ENCODE measurements at places on chromosomes 11 and 22.

DNA sequence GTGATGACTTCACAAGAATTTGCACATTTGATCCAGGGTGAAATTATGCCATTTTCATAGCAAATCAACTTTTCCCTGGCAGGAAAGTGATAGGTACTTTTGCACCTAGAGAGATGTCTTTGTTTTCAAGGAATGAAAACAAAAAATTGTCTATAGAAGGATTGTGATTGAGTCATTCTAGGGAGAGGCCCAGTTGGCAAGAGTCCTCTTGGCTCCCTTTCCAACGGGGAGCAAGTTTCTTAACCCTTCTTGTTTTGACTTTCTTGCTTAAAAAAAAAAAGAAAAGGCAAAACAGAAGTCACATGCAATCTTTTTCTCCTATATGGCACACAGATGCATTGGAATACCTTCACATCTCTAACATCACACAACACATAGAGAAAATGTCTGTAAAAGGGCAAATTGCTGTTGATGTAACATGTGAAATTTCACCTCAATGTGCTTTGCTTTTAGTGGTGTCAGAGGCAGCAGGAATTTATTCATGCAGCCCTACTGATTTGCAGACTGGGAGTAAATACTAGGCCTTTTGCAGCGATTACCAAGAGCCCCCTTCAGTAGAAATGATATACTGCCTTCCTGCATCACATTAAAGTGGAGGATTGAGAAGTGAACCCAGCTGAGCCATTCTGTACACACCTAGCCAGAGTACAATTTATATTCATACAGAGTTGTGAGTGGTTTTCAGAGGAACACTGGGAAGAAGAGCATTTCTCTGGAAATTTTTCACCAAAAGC lies 290.7 kb upstream of the MPPED2 start:
- no peak for DNase-seq

GRCh38 chr11:86460461-86461385 lies 86.0 kb downstream of the CCDC81 start:
- DNase-seq: peak; percentile 16

DNA sequence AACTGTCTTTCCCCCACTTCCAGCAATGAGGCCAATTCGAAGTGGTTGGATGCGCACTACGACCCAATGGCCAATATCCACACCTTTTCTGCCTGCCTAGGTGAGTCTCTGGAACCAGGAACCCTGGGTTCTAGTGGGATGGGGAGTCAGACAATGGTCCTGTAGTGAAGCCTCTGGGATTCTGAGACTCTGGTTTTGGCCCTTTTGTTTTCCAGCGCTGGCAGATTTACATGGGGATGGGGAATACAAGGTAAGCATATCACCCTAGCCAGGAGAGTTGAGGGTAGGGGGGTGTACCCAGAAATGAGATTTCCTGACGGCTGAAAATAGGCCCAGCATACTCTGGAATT lies 530 bp downstream of the BBS1 start:
- DNase-seq: no peak

DNA sequence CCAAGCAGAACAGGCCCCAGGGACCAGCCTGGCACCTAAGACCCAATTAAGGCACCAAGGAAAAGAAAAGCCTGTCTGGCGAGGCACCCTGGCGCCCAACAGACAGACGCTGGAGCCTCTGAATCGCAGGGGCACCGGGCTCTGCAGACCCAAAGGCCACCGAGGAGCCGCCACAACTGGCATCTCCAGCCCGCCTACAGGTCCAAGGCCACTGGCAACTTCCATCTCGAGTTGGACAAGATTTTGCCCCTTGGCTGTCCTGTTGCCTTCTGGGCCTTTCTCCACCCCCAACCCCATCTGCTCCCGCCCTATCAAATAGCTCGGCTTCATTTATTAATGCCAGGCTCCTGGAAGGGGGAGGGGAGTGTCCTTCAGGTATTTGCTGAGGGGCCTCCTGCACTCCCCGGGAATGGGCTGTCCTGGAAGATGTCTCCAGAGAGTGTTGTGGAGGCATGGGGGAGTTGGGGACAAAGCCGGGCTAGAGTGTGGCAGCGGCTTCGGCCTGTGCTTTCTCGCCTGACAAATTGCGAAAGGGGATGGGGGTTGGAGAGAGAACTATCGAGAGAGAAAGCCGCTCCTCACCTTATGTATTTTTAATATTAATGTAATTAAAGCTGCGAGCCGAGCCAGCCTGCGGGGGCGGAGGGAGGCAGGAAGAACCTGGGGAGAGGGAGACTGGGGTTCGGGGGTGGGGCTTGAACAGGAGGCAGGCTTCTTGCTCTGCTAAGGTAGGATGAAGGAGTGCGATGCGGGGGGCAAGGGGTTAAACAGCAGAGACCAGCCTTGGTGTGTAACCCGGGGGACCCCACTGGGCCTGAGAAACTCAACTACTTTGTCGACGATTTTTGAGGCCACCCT lies 2.0 kb downstream of the DSCAML1 start:
- no peak for DNase-seq

- no peak for DNase-seq
Observed at GRCh38 chr22:31139066-31139465, 1.2 kb downstream of the PLA2G3 start.

DNA sequence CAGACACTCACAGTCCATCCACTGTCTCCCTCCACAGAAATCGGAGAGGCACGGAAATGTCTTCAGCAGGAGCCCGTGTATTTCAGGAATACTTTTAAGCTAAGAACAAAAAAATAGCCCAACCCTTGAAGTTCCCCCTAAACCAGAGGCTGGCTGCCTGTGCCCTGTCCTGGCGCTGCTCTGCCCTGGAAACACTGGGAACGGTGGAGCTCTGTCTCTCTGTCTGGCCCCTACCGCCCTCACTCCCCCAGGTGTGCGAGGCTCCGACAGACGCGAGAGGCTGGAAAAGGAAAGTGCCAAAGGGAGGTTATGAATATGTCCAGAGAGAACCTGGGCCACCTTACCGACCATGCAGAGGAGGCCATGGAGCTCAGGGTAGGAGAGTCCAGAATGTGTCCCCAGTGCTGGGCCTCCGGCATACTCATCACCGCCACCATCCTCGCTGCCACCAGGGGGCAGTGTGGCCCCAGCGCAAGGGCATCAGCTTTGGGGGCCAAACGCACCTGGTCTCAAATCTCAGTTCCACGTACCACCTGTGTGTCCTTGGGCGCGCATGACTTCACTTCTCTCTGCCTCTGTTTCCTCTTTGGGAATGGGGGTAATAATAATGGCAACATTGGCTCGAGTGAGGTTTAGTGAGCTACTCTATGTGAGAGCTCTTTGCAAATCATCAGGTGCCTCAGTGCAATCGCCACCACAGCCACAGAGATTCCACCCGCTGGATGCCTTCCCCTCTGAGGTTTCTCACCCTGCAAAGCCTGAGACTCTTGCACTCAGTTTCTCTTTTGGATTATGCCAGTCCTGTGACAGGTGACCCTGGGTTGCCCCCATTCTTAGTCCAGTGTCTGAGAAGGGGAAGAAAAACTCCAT lies 10.4 kb upstream of the SLCO2B1 start:
- peak; percentile 17 for DNase-seq

- DNase-seq: no peak
Observed at GRCh38 chr11:91810871-91811270, 413.7 kb upstream of the FAT3 start.

DNA sequence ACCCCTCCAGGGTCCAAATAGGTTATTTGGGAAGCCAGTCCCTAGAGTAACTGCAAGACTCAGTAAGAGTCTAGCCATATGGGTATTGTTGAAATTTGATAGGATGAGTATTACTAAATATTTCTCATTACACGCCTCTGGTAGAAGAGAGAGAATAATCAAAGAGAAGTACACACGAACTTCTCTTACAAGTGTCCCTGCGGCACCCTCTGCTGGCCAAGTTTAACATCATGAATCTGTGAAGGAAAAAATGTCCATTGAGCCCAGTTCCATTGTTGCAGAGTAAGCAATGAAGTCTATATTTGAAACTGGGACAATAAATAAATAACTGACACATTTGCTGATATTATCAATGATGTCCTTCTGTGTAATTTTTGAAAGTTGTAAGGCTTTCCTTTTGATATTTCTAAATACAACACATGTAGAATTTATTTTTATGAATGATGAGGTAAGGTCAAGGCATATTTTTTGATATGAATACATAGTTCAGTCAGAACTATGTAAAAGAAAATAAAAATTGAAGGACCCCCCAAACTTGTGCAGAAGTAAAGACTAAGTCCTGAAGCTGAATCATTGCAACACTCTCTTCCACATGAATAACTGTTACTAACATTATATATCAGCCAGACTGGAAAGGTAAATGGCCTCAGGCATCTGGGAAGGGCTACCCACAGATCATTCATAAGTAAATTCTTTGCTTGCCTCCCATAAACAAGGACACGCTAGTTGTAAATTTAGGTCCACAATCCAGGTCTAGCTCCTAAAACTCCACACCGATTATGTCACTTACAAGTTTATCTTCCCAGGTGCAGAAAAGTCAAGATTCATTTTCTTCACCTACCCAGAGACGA lies 10.0 kb downstream of the OR51L1 start:
- DNase-seq: peak; percentile 47

GRCh38 chr22:17281026-17281425 lies 61.8 kb upstream of the ADA2 start:
- DNase-seq: no peak

- no peak for DNase-seq
Observed at GRCh38 chr11:8779107-8779506, 96.5 kb downstream of the RPL27A start.

- DNase-seq: no peak
Observed at GRCh38 chr22:40721266-40721665, 42.0 kb downstream of the MCHR1 start.

DNA sequence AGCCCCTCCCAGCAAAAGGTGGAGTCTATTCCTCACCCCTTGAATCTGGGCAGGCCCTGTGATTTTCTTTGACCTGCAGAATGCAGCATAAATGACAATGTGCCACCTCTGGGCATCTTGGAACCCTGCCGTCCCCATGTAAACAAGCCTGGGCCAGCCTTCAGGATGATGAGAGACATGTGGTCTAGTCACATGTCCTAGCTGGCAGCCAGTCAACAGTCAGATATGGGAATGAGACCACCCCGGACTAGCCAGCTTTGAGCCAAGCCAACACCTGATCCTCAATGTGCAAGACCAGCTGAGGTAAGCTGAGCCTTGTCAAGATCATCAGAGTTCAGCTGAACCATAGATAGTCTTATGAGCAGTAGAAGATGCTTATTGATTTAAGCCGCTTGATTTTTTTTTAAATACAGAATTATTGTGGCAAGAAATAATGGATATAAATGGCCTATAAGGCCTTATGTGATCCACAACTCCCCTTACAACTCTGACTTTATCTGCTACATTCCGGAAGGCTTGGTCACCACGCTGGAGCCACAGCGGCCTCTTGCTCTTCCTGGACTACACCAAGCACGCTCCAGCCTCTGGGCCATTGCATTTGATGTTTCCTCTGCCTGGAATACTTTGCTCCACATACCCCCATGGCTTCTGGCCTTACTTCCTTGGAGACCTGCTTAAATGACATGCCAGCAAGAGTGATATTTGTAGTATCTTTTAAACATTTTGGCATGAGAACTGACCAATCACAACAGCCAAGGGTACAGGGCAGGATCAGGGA lies 225.9 kb upstream of the SESN3 start:
- DNase-seq: no peak

DNA sequence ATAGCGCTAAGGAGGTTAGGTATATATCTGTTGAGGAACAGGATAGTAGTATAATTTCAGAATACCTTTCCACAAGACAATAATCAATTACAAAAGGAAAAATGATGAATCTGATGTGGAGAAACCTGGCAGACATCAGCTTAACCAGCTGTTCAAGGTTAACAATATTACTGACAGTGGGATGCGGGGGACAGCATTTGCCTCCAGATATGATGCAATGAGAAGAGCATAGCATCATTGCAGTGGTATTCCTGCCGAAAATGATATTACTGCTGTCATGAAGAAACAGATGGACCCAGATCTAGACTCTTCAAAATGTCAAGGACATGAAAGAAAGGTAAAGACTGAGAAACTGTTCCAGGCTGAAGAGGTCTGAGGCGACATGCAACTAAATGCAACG lies 49.7 kb downstream of the RBFOX2 start:
- no peak for DNase-seq

GRCh38 chr11:12125609-12126149 lies 15.3 kb downstream of the MICAL2 start:
- no peak for DNase-seq

DNA sequence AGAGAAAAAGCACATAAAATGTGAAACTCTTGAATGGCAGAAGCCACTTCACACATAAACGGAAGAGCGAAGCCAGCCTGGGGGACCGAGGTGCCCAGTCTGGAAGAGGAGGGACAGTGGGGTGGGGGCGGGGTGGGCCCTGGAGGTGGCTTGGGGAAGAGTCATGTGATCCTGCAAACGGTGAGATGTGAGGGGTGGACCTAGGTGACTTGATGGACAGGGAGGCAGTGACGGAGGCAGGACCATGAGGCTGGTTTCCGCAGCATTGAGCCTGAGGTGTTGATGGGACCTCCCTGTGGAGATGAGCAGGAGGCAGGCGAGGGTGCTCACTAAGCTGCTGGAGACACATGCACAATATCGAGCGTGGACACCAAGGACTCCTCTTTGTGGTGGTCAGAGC lies 16.8 kb downstream of the ZDHHC24 start:
- no peak for DNase-seq

DNA sequence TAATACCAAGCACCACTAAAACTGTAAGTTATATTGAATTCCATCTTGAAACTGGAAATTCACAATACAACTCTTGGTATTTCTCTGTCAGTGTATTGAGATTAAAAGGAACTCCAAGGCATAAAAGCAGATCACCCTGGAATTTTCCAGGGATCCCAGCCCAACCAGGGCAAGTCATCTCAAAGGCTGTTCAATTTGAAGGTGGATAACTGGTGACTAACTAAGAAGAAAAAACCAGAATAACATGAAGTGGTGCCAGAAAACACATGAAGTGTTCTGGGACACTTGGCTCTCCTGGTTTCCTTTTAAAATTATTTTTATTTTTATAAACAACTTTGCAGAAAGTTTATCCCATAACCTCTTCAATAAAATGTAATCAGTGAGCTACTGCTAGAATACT lies 7.8 kb upstream of the BMAL1 start:
- DNase-seq: no peak

DNA sequence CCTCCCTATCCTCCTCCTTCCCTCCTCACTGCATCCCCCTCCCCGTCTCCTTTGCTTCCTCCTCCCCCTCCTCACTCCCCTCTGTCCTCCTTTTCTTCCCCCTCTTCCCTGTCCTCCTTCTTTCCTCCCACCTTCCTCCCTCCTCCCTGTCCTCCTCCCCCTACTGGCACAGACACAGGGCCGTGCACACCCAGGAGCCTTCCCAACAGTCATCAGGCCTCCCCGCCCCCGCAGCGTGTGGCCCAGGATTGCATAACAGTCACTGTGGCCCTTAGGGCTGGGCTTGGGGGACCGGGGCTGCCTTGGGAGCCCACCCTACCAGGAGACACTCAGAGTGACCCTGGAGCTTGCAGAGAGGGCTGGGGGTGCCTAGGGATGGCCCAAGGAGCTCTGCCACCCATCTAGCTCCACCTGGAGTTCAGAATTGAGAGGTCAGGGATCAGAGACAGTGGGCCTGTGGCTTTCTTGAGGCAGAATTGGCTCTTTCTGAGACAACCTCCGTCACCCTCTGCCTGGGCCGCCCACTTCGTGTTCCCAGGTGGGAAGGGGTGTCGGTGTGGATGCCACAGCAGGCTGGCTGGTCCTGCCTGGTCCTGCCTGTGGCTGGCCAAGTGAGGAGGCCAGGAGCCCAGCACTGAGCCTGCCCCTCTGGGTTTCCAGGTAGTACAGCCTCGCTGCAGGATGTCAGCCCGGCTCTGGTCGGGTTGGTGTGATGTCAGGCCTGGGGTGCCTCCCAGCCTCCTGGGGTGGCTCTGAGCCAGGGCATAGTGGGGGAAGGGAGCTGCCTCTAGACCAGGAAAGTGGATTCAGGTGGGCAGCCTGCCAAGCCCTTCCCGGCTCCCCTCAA lies 1.6 kb downstream of the SPI1 start:
- no peak for DNase-seq

GRCh38 chr22:49237279-49237678 lies 590.4 kb downstream of the BRD1 start:
- DNase-seq: no peak
